ENCODE measurements at places on chromosomes 12 and 14.

GRCh38 chr12:65961190-65962035 lies 137.1 kb downstream of the HMGA2 start:
- no peak for DNase-seq

GRCh38 chr14:26577711-26578110 lies 20.1 kb downstream of the NOVA1 start:
- no peak for DNase-seq

DNA sequence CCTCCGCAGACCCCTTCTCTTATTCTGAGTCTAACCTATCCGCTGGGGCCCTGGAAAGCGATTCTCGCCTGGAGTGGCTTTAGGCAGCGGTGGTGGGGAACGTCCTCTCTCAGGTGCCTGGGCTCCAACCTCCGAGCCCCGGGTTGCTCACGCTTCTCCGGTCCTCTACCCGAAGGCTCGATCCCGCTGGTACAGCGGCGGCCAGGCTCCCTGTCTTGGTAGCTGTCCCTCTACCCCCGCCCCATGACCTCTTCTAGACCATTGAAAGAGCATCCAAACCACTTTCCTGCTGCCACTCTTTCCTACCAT lies 505 bp upstream of the HEBP1 start:
- no peak for DNase-seq

- DNase-seq, result no peak
These were observed 104.8 kb upstream of the PLEKHG7 start for GRCh38 chr12:92597997-92598396.

- DNase-seq, result no peak
These were observed 2.4 kb downstream of the GALNT6 start for GRCh38 chr12:51388846-51389245.

DNA sequence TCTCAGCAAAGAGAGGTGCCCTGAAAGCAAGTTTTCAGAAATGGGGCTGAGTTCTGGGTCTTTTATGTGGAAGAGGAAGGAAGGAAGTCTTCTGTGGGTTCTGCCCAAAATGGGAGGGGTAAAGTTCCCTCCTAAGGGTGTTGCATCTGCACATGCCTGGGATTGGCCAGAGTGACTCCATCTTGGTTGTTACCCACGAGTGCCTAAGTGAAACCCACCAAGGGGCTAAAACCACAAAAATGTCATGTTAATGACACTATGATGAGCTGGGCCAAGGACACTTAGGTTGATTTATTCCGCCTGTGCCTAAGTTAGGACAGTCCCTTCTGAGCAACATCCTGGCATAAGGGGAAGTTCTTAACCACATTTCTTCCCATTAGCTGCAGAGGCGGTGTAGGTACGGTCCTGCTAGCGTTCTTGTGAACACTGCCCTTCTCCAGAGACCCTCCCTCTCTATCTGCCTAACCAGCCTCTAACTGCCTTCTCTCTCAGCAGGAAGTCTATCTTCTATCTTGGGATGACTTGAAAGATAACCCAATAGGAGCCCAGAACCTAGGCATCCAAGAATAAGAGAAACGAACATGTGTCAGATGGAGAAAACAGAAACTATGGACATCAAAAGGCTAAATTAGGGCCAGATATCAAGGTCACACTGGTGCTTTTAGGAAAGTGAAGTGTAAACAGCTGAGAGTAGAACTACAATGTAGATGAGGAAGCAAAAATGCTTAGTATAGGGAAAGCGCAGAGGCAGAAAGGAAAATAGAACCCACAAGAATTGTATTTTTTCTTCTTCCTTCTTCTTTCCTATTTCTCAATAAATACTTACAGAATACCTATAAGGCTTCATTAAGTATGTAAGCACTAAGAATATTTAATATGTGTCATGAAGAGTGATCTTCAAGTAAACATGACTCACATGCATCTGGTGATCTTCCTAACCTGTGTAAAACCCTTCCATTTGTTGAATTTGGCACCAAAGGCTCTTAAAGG lies 104.2 kb upstream of the AMN1 start:
- no peak for DNase-seq

GRCh38 chr14:31988244-31988643 lies 88.9 kb upstream of the ARHGAP5 start:
- DNase-seq, result no peak

- no peak for DNase-seq
These were observed 204.5 kb downstream of the SPTSSA start for GRCh38 chr14:34257505-34257904.

DNA sequence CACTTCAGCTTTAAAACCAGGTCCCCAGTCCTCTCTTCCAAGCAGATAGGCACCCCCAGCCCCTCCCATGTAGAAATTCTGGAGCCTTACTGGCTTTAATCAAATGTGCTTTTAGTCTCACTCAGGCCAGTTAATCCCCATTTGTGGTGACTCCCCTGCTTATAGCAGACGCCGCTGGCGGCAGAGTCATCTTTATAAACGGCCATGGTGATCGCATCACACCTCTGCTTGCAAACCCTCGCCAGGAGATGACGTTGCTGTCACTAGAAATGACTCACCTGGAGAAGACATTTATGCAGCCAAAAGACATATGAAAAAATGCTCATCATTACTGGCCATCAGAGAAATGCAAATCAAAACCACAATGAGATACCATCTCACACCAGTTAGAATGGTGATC lies 369.3 kb downstream of the VRK1 start:
- no peak for DNase-seq

- DNase-seq, result no peak
These were observed 258.7 kb downstream of the FLRT2 start for GRCh38 chr14:85788470-85789233.

DNA sequence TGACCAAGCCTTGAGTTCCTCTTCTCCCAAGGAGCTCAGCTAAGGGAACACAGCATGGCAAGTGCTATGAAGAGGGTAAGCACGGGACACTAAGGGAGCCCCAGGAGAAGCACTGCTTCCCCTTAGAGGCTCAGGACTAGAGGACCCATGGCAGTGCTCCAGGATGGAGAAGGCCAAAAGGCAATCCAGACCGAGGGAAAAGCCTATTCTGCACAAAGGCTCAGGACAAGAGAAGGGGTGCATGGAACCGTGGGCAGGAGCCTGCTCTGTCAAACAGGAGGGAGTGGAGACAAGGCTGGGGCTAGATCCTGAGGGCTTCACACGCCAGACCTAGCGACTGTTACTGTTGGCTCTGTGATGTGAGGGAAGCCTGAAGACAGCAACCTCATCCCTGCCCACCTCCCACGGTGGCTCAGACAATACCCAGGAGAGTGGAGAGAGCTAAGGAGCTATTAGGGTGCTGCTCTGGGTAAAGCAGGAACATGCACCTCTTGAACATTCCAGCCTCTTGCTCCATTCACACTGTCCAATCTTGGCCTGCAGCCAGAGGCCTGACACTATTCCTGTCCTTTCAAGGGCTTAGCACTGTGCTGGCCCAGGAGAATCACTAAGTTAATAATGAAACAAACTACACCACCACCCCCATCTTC lies 24.2 kb downstream of the OTUB2 start:
- DNase-seq, result no peak

- no peak for DNase-seq
These were observed 20.6 kb upstream of the PCNX1 start for GRCh38 chr14:70886421-70887206.

DNA sequence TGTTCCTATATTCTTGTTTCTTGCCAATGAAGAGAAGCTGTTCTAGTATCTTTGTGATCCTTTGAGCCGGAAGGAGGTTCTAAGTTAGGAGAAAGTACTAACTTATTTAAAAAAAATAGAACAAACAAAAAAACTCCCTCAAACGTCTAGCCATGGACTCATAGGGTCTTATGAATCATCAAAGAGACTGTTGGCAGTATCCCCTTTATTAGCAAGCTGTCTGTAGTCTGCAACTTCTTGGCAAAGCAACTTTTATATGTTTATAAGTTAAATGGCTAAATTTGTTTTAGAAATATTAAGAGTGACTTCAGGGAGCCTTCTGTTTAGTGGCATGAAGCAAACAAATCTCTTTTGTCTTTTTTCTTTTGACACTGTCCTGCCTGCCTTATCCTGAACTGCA lies 291.9 kb downstream of the FUT8 start:
- DNase-seq, result no peak

DNA sequence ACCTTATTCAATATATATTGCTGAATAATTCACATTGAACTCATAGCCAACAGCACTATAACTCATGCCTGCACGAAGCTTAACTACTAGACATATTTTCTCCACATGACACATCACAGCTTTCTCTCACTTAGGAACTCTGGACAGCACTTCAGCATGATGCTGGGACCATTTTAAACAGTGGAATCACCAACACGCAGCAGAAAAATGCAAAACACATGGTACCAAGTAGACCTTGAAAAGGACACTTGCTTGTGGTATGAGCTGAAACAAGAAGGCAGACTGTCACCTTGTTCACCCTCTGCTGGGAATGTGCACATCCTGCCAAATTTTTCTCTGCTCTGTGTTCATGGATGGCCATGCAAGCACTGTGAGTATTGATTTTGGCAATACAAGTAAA lies 34.8 kb upstream of the CD9 start:
- no peak for DNase-seq

- no peak for DNase-seq
These were observed 45.7 kb downstream of the CORO1C start for GRCh38 chr12:108685469-108686260.

- DNase-seq, result no peak
These were observed 1134.4 kb downstream of the GALC start for GRCh38 chr14:86858591-86858990.

DNA sequence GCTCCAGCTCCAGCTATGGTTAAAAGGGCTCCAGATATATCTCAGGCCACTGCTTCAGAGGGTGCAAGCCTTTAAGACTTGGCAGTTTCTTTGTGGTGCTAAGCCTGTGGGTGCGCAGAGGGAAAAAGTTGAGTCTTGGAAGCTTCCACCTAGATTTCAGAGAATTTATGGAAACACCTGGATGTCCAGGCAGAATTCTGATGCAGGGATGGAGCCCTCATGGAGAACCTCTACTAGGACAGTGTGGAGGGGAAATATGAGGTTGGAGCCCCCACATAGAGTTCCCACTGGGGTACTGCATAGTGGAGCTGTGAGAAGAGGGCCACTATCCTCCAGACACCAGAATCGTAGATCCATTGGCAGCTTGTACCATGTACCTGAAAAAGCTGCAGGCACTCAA lies 69.9 kb downstream of the SDR9C7 start:
- DNase-seq, result no peak

- DNase-seq, result no peak
These were observed 25.1 kb downstream of the SPPL3 start for GRCh38 chr12:120879102-120879501.

GRCh38 chr14:26218861-26219260 lies 379.0 kb downstream of the NOVA1 start:
- DNase-seq, result no peak

DNA sequence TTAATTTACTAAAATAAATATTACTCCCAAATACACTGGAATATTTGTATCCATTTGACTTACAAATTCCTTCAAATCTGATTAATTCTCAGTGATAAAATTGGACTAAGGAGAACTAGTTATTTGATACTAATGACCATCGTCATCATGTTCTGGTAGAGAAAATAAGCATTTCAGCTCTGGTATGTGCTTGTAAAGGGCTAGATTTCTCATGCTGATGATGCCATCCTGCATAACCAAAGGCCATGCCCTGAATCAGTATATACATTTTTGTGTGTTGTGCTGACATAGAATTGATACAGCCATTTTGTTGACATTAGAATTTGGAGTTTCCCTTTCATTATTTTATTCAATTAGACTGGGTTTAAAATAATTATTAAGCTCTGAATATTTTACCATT lies 148.9 kb downstream of the PCNX1 start:
- no peak for DNase-seq

- peak; percentile 7 for DNase-seq
These were observed 79.2 kb downstream of the HECTD4 start for GRCh38 chr12:112303004-112303403.

- DNase-seq, result no peak
These were observed 123.0 kb downstream of the SCARB1 start for GRCh38 chr12:124740691-124741137.

- DNase-seq, result peak; percentile 72
These were observed 178.6 kb downstream of the ADGRD1 start for GRCh38 chr12:131132118-131132892.

GRCh38 chr12:130800312-130800711 lies 38.7 kb downstream of the STX2 start:
- DNase-seq, result no peak

- no peak for DNase-seq
These were observed 22.8 kb downstream of the CRACR2A start for GRCh38 chr12:3730111-3730510.

- no peak for DNase-seq
These were observed 255.0 kb upstream of the NPAS3 start for GRCh38 chr14:32683679-32684078.

DNA sequence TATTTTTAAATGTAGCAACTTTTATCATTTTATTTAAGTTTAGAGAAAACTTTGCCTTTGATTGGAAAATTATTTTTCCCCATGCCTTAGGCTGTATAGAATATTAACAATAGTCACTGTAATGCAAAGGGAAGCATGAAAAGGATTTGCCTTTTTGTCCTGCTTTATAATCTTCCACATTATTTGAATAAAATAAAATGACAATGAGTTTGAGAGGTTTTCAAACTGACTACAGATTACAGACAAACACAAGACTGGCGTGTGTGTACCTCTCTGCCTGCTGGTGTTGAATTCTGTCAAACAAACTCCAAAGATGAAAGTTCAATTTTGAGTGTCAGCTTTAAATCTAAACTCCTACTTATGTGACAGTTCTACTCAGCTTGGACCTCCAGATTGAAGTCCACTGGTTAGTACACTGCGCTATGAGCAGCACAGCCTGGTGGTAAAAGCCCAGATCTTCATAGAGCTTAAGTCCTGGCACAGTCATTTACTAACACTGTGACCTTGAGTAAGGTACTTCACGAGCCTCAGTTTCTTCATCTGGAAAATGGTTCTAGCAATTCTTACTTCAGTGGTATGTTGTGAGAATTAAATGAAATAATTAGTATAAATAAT lies 98.3 kb upstream of the CPNE8 start:
- no peak for DNase-seq

DNA sequence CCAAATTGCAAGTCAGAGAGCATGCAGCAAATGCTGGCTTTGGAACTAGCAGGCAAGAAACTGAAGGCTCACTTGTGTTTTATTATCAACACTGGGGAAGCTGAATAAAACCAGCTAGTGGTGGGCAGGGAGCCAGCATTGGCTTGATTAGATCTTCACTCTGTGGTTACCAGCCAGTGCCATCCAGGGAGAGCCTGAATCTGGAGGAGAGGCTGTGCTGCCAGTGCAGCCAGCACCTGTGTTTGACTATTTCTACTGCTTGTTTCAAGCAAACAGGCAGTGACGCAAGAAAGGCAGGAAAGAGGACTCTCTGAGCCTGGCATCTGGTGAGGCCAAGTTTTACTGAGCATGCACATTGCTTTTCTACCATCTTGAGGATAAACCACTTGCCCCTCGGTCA lies 247.0 kb downstream of the PHLDA1 start:
- no peak for DNase-seq

GRCh38 chr12:46977871-46978375 lies 101.5 kb upstream of the PCED1B start:
- DNase-seq, result no peak

All from stimulated activated CD4-positive, alpha-beta T cell treated with anti-CD3 and anti-CD28 coated beads, Interleukin-1b, Interleukin-23, amount 100 ng/mL, for 1 hour (primary cell).